ENCODE measurements at places on chromosomes 2 and 18.
A peak's percentile ranks its signal among the peaks of the same experiment; 100 is the strongest.

GRCh38 chr2:105313877-105314276 lies 15.7 kb downstream of the TGFBRAP1 start:
- no peak for DNase-seq

DNA sequence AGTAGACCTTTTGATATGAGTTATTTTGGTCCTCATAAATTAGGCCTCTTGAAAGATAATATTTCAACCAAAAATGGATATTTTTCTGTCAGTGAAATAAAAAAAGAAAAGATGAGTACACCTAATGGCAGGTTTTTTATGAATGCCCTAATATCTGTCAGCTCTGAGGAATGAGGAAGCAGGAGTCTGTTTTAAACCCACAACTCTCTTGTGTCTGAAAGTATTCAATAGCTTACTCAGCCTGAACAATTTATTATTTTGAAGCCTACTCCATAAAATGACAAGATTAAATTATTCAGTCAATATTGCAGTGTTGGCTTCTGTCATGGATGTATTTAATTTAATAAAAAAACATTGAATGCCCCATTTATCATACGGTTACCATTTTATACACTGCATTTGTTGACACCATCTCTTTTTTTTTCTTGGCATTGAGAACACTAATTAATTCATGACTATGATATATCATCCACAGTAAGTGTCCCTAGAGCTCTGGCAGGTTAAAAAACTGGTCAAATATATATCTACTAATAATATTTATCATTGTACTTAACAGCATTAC lies 548.2 kb downstream of the CBLN2 start:
- no peak for DNase-seq

- DNase-seq: no peak
Measured at GRCh38 chr2:203989521-203989920, 53.0 kb downstream of the ICOS start.

DNA sequence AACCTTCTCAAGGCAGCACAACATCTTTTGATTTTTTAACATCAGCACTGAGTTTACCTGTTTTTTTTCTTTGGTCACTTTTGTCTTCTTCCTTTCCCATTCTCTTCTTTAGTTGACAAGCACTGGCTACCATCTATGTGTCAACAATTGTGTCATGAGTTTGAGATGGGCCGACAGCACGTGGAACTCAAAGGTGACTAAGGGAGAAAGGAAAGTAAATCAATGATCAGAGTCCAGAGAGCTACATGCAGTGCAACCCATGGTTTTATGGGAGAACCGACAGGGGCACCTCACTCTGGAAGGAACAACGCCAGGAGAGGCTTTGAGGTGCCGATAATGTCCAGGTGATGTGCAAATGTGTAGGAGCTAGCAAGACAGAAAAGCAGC lies 755.5 kb downstream of the RNF144A start:
- no peak for DNase-seq

DNA sequence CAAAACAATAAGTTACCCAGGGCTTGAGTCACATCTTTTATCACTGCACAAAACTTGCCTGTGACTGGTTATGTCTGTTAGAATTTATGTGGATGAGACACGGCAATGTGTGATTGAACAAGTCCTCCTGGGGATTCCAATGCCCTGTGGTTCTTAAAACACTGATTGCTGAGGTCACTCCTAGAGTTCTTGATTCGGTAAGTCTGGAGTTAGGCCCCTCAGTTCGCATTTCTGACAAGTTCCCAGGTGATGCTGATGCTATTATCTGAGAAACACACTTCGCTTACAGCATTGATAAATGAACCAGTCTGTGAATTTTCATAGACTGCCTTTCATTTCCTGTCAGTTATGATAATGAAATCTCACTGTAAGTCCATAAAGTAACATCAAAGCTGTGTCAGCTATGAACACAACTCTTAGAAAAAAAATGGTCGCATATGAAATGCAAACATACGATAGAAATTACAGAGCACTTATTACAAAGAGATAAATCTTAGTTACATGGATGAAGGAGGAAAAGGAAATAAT lies 214.0 kb downstream of the DLGAP1 start:
- no peak for DNase-seq

DNA sequence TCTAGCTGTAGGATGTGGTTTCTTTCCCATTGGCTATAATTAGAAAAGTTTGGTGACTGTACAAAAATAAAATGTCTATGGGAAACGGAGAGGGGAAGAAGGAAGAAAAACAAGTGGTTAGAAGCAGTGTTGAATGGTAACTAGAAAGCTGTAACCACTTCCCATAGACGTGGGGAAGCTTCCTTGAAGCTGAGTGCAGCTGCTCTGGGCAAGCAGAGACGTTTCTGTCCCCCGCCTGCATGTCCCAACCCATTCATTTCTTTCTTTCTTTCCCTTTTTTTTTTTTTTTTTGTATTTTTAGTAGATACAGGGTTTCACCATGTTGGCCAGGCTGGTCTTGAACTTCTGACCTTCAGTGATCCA lies 367.8 kb upstream of the HS6ST1 start:
- DNase-seq: no peak

DNA sequence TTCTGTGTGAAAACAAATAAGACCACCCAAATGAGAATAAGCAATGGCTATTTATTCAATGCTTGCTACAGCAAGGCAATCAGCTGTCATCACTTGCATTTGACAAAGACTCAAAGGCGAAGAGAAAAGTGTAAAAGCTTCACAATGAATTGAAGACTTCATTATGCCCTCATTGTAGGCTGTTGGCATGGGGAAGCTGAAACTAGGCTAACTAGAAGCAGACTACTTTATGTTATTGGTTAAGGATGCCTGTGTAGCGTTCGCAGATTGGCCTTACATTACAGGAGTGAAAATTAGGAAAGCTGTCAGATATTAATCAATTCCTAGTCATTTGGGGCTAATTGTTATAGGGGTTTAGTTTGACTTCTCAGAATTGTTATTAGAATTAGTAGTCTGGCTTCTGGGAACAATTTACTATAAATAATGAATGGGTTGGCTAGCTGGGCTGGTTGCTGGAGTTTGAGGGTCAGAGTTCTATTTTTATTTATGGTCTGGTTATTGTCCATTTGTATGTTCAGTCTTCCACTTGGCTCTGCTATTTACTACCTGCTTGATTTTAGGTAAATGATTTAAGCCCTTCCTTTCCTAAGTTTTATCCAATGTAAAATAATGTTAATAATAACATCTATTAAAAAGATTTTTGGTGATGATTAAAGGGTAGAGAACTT lies 437.2 kb upstream of the SYT4 start:
- no peak for DNase-seq

DNA sequence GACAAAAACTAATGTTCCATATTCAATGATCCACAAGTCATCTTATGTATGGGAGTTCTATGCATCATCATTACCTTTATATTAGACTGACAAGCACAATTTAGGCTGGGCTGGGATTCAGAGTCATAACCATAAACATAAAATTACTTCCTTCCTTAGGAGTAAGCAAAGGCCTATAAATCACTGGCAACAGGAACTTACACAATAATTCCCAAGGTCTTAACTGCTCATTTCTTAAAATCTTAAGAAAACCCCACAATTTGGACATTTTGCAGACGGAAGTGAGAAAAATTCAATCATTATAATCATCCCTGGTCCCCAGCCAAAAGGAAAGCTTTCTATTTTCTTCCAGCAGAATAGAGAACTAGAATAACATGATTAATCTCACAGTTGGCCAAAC lies 232.3 kb downstream of the DYM start:
- no peak for DNase-seq

DNA sequence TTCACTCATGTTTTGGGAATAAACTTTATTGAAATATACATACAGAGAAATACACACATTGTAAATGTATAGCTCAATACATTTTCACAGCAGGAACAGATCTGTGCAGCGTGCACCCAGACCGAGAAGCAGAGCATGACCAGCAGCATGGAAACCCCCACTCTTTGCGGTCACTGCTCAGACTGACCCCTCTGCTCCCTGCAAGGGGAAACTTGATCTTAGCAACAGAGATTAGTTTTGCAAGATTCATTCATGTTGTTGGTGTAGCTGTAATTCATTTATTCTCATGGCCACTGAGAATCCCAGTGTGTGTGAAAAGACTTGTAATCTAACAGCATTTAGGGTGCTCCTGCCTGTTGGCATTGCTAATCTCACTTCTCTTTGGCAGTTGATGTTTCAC lies 35.2 kb downstream of the LPIN1 start:
- no peak for DNase-seq

GRCh38 chr18:51655327-51655698 lies 457.8 kb upstream of the MEX3C start:
- DNase-seq: no peak

- DNase-seq: no peak
Measured at GRCh38 chr2:220676695-220677094, 895.4 kb downstream of the EPHA4 start.

- peak; percentile 98 for DNase-seq
Measured at GRCh38 chr2:135530313-135531230, at the start of gene ZRANB3. Gene ZRANB3 (minus strand): TSS chr2:135531218.

DNA sequence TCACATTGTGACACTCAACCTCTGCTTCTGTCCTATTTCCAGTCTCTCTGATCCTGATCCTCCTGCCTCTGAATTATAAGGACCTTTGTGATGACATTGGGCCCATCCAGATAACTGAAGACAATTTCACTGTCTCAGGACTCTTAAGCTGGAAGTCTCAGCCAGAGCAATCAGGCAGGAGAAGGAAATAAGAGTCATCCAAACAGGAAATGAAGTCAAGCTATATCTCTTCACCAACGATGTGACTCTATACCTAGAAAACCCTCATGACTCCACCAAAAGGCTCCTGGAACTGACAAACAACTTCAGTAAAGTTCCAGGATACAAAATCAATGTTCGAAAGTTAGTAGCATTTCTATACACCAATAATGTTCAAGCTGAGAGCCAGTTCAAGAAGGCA lies 29.3 kb upstream of the TWIST2 start:
- no peak for DNase-seq

GRCh38 chr2:5322396-5322795 lies 369.8 kb upstream of the SOX11 start:
- no peak for DNase-seq

DNA sequence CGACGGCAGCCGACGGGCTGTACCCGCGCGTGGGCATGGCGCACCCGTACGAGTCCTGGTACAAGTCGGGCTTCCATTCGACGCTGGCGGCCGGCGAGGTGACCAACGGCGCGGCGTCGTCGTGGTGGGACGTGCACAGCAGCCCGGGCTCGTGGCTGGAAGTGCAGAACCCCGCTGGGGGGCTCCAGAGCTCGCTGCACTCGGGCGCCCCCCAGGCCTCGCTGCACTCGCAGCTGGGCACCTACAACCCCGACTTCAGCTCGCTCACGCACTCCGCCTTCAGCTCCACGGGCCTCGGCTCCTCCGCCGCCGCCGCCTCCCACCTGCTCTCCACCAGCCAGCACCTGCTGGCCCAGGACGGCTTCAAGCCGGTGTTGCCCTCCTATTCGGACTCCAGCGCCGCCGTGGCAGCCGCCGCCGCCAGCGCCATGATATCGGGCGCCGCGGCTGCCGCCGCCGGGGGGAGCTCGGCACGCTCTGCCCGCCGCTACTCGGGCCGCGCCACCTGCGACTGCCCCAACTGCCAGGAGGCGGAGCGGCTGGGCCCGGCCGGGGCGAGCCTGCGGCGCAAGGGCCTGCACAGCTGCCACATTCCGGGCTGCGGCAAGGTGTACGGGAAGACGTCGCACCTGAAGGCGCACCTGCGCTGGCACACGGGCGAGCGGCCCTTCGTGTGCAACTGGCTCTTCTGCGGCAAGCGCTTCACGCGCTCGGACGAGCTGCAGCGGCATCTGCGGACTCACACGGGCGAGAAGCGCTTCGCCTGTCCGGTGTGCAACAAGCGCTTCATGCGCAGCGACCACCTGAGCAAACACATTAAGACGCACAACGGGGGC lies 2.0 kb downstream of the SP9 start:
- DNase-seq: peak; percentile 32

GRCh38 chr2:64609942-64610281 lies 43.8 kb downstream of the SERTAD2 start:
- no peak for DNase-seq

DNA sequence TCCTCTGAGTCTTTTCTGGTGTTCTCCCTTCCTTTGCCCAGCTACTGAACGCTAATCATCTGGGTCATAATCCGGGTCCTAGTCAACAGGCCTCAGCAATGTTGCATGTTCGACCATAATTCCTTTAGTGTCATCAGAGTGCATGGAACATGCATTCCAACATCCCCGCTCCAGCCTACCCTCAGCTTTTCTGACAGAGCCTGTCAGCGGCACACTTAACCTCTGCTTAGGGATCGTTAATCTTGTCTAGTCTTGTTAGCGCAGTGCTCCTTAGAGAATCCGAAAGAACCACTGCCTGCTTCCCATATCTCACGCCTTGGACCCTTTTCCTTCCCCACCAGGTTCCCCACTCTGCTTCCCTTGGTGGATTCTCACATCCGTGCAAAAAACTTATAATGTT lies 767.9 kb upstream of the ID2 start:
- no peak for DNase-seq

GRCh38 chr2:236899146-236899545 lies 186.5 kb upstream of the COPS8 start:
- no peak for DNase-seq

DNA sequence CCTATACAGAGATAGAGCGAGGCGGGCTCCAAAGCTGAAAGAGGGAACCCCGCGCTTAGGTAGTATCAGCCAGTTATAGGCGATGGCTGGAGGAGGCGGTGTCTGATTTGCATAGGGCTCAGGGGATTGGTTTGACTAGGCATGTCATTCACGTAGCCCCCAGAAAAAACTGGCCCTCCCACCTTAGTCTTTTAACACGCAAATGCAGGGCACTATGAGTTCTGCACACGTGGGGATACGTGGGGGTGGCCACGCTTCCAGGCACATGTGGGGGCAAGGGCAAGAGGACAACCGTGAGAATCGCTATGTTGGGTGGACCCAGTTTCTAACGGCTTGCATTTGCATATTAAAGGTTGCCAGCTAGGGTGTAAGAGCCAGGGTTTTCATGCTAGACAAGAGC lies 56.7 kb upstream of the MSTN start:
- DNase-seq: no peak

- DNase-seq: peak; percentile 50
Measured at GRCh38 chr18:50967714-50968661, at the start of gene ELAC1. Gene ELAC1 (plus strand): TSS chr18:50968040. CDS start chr18:50974405, 6,365 bp downstream.

GRCh38 chr2:226971770-226972169 lies 135.9 kb downstream of the RHBDD1 start:
- DNase-seq: no peak

DNA sequence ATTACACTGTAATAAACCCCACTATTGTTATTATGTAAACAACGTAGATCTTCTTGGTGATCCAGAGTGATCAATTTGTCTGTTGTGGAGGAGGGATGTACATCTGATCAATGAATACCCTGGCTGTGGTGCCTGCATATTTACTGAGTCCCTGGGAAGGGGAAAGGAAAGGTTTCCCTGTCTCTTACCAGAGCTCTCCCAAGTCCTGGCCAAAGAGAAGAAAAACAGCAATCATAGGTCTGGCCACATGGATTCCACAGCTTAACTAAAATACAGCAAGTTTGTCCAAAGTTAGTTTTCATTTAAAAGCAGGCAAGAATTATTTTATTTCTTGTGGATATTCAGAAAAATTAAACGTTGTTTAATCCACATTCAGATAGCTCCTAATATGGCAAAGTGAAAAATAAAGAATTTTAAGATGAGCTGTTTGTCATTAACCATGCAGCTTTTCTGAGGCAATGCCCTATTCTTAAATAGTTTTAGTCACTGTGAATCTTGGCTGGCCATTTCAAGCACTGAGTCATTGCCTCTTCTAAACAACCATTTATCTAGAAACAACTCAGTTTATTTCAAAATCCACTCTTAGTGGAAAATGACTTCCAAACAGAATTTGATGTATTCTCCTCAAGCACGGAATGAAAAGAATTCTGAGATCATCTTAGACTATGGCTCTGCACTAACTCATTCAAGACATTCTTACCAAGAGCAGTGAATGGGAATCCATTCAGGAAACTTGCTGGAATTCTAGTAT lies 1004.4 kb upstream of the CDH2 start:
- DNase-seq: no peak

Measured in NCI-H446 treated with DMSO at 0.1 percent for 48 hours (cell line).